Activated naive CD4-positive, alpha-beta T cell treated with Interleukin-2 at 50 U/mL for 16 hours (primary cell): ENCODE measurements at places on chromosomes 7 and 10.

DNA sequence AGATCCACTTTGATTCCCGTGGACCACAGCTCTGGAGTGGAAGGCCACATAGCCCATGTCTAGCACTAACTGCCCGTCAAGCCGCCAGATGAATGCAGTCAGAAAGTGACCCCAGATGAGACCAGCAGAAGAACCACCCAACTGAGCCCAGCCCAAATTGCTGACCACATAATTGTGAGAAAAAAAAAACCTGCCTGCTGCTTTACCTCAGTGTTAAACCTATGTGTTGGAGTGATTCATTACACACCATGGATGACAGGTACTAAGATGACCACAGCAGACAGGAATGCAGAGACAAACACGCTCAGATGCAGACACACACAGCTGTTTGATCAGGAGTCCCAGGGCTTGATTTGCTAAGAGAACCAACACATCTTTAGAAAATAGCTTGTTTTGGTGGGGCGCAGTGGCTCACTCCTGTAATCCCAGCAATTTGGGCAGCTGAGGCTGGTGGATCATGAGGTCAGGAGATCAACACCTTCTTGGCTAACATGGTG, 168.1 kb upstream of the PPP2R2D start:
- DNase-seq = no peak

DNA sequence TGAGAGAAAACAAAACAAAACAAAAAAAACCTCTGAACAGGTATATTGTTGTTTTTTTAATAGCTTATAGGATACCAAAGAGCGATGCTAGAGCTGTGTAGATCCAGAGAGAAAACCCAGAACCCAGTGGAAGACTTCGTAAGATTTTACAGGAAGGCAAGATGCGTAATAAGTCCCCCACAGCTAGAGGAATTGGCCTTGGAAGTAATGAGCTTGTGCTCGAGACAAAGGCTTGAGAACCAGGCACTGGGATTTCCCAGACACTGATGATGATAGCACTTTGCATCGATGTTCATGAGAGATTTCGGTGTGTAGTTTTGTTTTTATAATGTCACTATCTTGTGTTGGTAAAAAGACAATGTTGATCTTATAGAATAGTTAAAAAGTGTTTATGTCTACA, 821.5 kb upstream of the IGFBP3 start:
- DNase-seq = no peak

- DNase-seq = peak; percentile 49
Observed at GRCh38 chr10:17454161-17455014, at the start of gene ST8SIA6. ST8SIA6 (minus strand) TSS chr10:17454595; CDS start chr10:17454255, 340 bp downstream.

DNA sequence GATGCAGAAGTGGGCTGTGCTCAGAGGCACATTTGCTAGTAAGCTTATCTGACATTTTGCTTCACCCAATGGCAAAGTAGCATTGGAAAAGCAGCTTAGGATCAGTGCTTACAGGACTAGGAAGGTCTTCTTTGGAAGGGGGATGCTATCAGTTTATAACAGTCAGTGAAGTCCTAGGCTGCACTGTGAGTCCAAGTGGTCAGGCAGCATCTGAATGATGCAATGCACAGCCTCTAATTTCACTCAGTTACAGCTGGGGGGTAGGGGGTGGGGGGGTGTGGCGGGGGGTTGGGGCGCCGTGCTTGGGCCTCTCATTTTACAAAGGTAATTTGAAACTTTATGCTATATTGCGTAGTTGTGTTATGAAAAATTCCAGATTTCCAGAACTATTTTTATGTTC, 652.3 kb upstream of the MGMT start:
- DNase-seq = no peak

DNA sequence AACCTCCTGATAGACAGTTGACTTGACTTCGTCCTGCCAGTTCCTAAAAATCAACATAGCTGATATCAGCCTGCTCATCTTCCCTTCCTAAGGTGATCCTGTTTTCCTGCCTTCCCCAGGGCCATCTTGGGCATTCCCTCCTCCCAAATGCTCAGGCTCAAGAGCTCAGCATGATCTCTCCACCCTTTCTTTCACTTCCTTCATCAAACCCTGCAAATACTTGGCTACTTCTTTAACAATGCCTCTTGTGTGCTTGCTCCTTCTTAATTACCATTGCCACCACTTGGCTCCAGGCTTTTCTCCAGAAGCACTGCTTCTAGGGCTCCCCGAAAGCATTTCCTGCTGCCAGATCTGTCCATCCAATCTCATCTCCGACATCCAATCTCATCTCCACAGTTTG, 7.3 kb downstream of the FSCN3 start:
- no peak for DNase-seq

- DNase-seq = no peak
Observed at GRCh38 chr10:80518807-80519360, 18.8 kb upstream of the SH2D4B start.

DNA sequence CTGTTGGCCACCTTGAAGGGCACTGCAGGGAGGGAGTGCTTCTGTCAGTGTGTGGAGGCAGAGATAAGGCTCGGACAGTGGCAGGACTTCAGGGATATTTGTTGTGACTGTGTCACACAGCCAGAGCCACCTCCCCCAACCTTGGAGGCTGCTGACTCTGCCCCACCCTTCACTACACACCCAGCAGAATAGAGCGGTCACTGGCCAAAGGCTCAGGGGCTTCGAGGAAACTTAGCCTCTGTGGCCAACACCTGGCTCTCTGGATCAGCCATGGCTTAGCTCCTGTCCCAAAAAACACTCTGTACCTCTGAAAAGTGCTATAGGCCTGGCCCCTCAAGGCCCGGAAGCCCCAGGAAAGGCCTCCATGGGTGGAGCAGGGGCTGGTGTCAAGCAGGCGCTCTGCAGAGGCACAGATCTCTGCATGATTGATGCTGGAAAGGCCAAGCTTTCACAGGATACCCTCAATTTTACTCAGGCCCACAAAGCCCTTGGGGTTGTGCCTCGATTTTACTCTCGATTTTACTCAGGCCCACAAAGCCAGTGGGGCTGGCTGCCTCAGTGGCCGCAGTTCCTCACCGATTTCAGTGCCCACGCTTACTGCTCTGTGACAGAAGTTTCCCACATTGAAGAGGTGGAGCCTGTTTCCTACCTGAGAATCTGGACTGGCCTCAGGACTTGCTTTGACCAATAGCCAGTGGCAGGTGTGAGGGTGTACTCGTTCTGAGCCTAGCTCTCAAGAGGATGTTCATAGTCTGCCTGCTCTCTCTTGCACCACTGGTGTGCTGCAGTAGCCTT, 113.2 kb upstream of the GPR26 start:
- no peak for DNase-seq

GRCh38 chr10:61628875-61629513, 33.7 kb upstream of the CABCOCO1 start:
- DNase-seq = no peak

DNA sequence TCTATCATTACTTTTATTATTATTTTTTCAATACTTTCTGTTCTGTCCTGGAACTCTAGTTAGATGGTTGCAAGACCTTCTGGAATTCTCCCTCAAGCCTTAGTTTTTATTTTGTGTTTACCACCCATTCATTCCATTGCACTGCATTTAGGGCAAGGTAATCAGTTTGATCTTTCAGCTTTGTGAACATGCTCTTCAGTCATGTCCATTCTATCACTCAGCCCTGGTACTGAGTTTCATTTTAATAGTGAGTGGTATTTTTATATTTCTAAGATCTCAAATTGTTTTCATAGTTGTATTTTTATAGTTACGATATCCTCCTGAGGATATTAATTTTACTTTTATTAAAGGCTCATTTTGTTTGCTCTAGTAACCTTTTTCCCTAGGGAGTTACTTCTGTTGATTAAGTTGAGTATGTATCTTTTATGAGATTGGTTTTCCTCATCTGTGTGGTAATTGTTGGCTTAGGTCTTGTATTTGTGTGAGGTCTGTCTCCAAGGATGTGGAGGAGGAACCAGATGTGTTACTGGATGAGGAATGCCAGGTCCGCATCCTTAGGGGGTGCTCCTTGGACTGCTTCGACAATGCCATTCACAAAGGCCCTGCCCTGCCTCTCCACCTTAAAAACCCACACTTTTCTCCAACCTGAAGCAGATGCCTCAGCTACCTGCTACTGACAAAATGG, 46.7 kb upstream of the RAB18 start:
- DNase-seq = no peak

DNA sequence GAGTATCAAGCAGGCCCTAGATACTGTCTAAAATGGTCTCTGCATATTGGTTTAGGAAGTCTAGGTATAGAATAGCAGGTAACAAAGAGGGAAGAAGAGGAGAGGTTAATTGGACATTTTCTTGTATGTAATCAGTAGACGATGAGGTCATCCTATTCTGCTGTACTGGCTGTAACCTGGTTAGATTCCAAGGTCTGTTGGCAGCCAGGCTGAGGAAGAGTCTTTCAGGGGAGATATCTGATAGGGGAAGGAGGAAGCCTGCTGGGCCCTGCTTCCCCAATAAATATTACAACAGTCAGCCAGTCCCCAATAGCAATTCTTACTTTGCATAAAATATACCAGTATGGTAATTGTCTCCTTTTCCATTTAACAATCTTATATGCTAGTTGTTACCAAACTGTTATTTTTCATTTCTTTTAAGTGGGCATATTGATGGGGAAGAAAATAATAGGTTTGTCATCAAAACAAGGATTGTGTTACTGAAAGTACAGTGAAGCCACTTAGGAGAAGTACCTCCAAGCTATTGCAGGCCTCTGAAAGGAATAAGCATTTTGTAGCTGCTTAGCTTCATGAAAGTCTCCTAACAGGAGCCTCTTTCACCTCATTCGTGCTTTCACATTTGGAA, 186.4 kb downstream of the LRRC4 start:
- no peak for DNase-seq
